HS-27A (cell line): ENCODE measurements at places on chromosomes 2 and 18.

- no peak for DNase-seq
Observed at GRCh38 chr2:127568128-127568527, 32.6 kb downstream of the MYO7B start.

DNA sequence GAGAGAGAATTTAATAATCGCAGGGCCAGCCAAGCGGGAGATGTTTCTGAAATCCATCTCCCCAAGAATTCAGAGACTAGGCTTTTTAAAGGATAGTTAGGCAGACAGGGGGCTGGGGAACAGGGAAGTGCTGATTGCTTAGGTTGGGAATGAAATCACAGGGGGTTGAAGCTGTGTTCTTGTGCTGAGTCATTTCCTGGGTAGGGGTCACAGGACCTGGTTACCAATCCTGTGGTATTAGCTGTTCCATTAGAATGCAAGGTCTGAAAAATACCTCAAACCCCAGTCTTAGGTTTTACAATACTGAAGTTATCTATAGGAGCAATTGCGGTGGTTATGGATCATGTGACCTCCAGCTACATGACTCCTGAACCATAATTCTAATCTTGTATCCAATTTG, 4.6 kb downstream of the SP140 start:
- peak; percentile 12 for DNase-seq

DNA sequence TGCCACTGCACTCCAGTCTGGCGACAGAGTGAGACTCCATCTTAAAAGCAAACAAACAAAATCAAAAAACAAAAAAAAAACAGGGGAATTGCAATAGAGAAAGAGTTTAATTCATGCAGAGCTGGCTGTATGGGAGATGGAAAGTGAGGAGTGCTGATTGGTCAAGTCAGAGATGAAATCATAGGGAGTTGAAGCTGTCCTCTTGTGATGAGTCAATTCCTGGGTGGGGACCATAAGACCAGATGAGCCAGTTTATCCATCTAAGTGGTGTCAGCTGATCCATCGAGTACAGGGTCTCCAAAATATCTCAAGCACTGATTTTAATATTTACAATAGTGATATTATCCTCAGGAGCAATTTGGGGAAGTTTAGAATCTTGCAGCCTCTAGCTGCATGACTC, 45.3 kb downstream of the FRZB start:
- no peak for DNase-seq

DNA sequence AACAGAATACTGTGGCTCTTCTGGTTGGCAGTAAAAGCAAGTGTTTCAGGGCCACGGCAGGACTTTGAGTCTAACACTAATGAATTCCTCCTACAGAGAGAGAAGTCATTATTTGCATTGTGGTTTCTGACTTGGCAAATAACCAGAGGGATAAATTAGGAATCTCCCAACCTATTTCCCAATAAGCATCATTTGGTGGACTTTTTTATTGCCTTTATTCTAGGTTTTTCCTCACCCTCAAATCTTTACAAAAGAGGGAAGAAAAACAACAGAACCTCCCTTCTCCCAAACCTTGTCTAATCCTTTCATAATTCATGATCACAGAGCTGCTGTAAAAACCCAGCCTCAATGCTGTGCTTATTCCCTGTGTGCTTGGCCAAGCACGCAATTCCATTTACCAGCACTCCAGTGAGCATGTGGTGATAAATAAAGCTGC, 179.7 kb downstream of the AGPS start:
- no peak for DNase-seq

- DNase-seq = no peak
Observed at GRCh38 chr18:36153771-36154170, 24.1 kb downstream of the ELP2 start.
